ENCODE measurements at places on chromosomes 4 and X.

GRCh38 chrX:48490661-48491060 lies 14.7 kb downstream of the FTSJ1 start:
- no peak overlapping the region for H3K4me3 ChIP-seq
- DNase-seq: no peak

DNA sequence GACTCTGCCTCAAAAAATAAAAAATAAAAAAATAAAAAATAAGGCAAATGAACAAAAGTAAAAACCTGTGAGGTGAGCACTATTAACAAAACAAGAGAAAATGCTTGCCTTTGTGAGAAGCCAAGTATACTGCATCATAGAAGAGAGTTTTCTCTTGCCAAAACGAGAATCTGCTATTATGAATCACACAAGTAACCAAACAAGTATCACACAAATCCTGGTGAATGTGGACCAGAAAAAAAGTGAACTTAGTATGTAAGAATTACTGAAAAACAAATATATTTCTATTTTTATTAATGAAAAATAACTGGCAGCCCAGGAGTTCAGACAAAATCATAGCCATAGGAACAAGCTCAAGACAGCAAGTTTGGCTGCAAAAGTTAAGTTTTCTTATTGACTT lies 193.5 kb downstream of the PDGFC start:
- no peak for DNase-seq
- no peaks in the 10 kb centered on the region for H3K27me3 ChIP-seq
- H3K27ac ChIP-seq: no peak overlapping the region
- no peaks in the 10 kb centered on the region for H3K36me3 ChIP-seq
- no peaks in the 10 kb centered on the region for H3K4me1 ChIP-seq

DNA sequence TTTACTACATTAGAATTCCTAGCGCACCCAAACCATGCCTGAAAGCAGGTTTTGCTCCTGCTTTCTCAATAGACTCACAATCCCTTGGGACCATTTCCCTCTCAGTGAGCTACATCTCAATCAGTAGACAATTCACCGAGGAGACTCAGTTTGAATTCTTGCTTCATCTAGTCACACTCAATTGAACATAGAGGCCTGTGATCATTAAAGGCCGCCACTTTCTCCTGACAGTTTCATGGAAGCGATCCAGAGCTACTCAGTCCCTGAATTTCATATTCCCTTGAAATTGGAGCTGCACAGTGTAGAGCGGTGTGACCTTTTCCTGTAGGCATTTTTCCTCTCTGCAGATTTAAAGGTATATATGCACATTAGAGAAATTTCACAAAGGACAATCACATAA lies 193.9 kb upstream of the SPOCK3 start:
- no peak overlapping the region for H3K4me3 ChIP-seq
- DNase-seq: no peak
- no peak overlapping the region for H3K27ac ChIP-seq
- H3K27me3 ChIP-seq: no peaks in the 10 kb centered on the region
- no peaks in the 10 kb centered on the region for H3K36me3 ChIP-seq

DNA sequence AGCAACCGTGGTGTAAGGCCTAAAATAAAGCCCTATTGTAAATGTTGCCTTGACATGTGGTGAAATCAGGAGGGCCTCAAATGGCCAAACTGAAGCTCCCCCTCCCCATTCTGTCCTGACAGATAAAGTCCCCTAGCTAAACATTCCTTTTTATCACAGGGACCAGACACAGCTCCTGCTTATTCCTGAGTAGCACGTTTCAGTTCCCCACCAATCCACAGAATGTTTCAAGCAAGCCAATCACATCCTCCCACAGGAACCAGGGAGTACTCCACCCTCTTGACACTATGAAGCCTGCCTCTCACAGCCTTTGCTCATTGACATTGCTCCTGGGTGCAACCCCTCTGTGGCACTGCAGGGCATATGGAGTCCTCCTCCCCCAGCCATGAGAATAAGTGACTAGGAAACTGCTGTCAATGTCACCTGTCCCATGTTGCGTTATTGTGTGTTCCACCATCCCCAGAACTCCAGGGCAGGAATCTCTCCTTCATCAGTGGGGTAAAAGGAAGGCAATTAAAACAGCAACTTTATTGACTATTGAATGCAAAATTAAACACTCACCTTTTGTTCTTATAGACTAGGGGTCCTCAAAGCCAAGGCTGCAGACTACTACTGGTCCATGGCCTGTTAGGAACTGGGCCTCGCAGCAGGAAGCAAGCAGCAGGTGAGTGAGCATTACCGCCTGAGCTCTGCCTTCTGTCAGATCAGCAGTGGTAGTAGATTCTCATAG lies 128.1 kb downstream of the COL25A1 start:
- no peak overlapping the region for H3K4me3 ChIP-seq
- H3K36me3 ChIP-seq: no peaks in the 10 kb centered on the region
- H3K4me1 ChIP-seq: no peaks in the 10 kb centered on the region
- no peak overlapping the region for H3K27ac ChIP-seq
- no peak for DNase-seq

- no peaks in the 10 kb centered on the region for H3K27me3 ChIP-seq
- no peak for DNase-seq
- H3K36me3 ChIP-seq: no peaks in the 10 kb centered on the region
- H3K27ac ChIP-seq: no peak overlapping the region
- no peaks in the 10 kb centered on the region for H3K4me1 ChIP-seq
These were observed 131.6 kb upstream of the TENM3 start for GRCh38 chr4:182111586-182111985.

DNA sequence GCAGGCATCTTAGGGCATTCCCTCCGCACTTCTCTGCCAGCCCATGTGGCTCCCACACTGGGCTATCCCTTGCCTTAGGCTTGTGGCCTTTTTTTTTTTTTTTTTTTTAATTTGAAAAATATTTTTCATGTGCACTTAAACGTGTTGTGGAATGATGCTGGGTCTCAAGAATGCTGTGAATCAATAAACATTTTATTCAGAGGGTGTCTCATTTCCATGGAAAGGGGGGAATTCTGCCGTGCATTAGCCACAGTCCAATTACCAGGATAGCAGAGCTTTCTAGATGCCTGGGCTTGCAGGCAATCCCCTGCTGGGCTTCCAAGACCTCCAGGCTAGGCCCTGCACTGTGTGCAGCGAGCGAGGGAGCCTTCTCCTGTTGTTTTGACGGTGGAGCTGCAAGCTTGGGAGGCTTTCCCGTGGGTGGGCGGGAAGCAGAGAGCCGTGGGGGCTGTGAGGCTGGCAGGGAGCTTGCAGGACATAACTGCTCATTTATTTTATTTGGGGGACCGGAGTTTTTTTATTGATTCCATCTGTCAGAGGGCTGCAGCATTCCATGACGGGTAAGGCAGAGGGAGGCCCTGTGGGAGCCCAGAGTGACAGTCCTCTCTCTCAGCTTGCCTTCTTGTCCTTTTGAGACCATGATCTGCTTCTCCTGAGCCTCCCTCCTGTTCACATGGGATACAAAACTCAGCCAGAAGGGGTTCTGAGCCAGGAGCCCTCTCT lies 2.6 kb upstream of the CPZ start:
- H3K27ac ChIP-seq: no peak overlapping the region
- no peak overlapping the region for H3K4me3 ChIP-seq
- no peaks in the 10 kb centered on the region for H3K27me3 ChIP-seq
- no peaks in the 10 kb centered on the region for H3K4me1 ChIP-seq
- DNase-seq: no peak
- H3K36me3 ChIP-seq: no peaks in the 10 kb centered on the region

DNA sequence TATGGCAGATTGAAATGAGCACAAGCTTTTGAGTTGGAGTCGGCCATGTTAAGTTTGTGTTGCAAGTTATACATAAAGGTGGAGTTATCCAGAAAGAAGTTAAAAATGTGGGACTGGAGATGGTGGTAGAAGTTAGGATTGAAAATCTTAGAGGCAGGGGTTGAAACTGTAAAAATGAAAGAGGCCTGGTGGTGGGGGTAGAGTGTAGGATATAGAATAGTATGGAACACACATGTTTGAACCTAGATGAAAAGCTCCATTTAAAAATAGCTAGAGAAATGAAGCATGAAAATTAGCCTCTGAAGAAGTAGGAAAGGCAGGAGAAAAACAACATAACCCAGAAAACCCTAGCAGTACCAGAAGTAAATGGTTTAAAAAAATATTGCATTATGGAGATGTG lies 131.8 kb upstream of the ENPEP start:
- no peaks in the 10 kb centered on the region for H3K36me3 ChIP-seq
- DNase-seq: peak; percentile 41
- no peaks in the 10 kb centered on the region for H3K27me3 ChIP-seq

DNA sequence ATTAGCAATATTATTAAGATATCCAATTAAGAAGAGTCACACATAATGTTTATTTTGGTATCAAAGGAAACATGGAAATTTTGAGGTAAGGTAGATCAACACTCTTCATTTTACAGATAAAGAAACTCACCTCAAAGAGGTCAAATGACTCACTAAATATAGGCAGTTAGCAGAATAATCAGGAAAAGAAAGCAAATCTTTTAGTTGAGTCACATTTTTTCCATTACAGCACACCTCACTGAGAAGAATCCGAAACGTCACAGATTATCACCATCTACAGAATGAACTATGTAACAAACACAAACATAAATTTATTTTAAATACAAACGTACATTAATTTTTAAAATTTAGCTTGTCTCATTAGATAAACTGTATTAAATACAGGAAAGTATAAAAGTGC lies 70.1 kb downstream of the TMEM47 start:
- DNase-seq: no peak
- no peak overlapping the region for H3K4me3 ChIP-seq
- no peaks in the 10 kb centered on the region for H3K36me3 ChIP-seq
- no peaks in the 10 kb centered on the region for H3K27me3 ChIP-seq
- H3K4me1 ChIP-seq: no peaks in the 10 kb centered on the region

DNA sequence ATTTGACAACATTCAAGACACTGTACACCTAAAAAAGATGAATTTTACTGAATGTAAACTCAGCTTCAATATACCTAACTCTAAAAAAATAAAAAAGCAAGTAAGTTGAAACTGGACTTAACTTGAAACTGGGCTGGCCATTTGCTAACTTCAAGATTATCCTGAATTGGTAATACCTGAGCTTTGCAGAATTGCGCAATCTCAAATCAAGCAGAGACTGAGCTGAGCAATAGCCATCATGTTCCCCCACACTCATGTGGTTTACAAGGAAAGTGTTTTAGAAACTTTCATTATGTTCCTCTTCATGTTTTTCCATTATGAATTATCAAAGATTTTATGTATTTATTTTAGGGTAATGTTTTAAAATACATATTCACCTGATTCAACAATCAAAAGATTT lies 38.7 kb downstream of the ANXA5 start:
- no peak overlapping the region for H3K4me3 ChIP-seq
- H3K4me1 ChIP-seq: no peaks in the 10 kb centered on the region
- H3K27me3 ChIP-seq: peaks cover 2% of the 10 kb centered on the region
- no peak for DNase-seq
- no peak overlapping the region for H3K27ac ChIP-seq

DNA sequence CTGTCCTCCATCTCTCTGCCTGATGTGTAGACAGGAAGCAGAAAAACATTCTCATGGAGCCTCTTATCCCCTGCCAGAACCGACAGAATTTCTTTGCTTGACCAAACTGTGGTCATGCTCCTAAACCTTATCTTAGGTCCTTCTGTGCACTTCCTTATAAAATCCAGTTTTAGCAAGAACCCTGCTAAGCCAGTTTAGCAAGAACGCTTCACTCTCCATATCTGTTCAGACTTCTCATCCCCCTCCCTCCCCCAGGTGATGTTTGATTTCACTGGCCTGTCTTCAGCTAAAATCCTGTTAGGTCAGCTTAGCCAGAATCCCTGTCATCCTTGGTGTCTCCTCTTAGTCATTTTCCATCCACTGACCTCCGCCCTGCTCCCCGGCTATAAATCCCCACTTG lies 1130.9 kb upstream of the PRKX start:
- H3K4me1 ChIP-seq: no peaks in the 10 kb centered on the region
- DNase-seq: no peak
- H3K4me3 ChIP-seq: no peak overlapping the region
- H3K27ac ChIP-seq: no peak overlapping the region
- H3K36me3 ChIP-seq: no peaks in the 10 kb centered on the region
- H3K27me3 ChIP-seq: no peaks in the 10 kb centered on the region

DNA sequence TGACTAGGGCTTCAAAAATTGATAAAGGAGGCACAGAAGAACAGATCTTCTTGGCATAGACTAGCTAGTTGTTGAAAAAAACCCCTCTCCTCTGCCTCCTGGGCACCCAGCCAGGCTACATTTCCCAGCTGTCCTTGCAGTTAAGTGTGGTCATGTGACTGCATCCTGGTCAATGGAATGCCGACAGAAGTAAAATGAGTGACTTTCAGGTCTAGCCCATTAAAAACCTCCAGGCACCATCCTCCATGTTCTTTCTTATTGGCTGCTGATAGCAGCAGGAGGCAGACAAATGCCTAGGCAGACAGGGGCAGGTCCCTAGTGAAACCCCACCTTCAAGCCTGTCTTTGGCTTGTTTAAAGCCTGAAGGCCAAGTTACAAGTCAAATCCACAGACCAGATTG lies 35.3 kb downstream of the ATXN3L start:
- H3K36me3 ChIP-seq: no peaks in the 10 kb centered on the region
- no peak for DNase-seq
- H3K4me1 ChIP-seq: no peaks in the 10 kb centered on the region
- no peak overlapping the region for H3K4me3 ChIP-seq

DNA sequence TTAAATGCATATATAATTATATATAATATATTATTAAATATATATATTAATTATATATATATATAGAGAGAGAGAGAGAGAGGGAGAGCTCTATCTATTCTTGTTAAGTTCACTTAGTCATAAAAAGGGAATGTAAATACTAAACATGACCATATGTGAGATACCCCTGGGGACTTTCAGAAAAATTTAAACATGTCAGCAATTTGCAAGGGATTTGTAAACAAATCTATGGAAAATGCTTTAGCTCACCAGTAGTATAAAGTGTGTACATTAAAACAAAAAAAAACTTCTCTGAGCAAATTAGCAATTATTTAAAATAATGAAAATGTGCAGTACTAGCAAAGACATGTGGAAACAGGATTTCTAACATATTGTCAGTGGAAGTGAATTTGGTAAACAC lies 1755.5 kb downstream of the PCDH19 start:
- H3K4me1 ChIP-seq: no peaks in the 10 kb centered on the region
- no peak for DNase-seq
- no peaks in the 10 kb centered on the region for H3K27me3 ChIP-seq
- H3K4me3 ChIP-seq: no peak overlapping the region
- no peaks in the 10 kb centered on the region for H3K36me3 ChIP-seq

DNA sequence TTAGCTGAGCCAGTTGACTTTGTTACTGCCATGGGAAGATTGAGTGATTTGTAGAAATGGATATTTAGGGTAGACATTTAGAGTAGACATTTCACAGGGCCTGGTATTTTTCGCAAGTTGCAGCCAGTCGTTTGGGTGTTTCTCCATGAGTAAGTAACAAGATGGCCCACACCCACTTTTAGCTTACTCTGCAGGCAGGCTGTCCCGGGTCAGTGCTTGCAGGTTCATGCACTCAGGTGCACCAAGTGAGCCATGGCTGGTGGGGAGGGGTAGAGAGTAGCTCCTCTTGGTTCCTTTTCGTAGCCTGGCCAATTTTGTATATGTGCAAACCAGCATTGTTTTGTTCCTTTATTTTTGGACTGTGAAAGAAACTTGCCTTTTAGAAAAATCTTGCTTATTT lies 145.6 kb downstream of the POLA1 start:
- H3K4me1 ChIP-seq: no peaks in the 10 kb centered on the region
- peaks cover 51% of the 10 kb centered on the region for H3K36me3 ChIP-seq
- H3K27me3 ChIP-seq: no peaks in the 10 kb centered on the region
- H3K27ac ChIP-seq: no peak overlapping the region

Data from DND-41 (cell line).